ENCODE measurements at places on chromosomes 6 and 20.

DNA sequence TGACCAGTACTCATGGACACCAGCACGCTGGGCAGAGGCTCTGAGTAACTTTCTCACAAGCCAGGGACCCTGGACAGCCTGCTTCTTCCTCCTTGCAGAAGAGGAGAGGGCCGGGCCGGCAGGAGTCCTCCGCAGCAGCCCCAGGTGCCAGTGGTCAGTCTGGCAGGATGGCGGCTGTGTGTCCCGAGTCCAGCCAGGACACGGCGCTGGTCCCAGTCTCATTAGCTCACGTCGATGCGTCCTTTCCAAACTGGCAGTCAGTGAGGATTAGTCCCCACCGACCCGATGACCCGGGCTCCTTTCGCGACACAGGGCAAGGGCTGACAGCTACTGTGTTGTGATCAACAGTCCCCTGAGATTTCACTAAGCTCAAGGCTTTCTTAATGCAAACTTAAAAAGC lies 267.0 kb downstream of the TAF4 start:
- DNase-seq, result no peak

- peak; percentile 73 for DNase-seq
These were observed 55.9 kb downstream of the ANKEF1 start for GRCh38 chr20:10090588-10091166.

- DNase-seq, result peak; percentile 60
These were observed 231.9 kb downstream of the PKHD1 start for GRCh38 chr6:51855310-51856082.

GRCh38 chr6:101118136-101118396 lies 236.9 kb upstream of the ASCC3 start:
- DNase-seq, result no peak

GRCh38 chr6:2020909-2021308 lies 224.5 kb downstream of the GMDS start:
- peak; percentile 17 for DNase-seq

- no peak for DNase-seq
These were observed 29.4 kb downstream of the TRPC4AP start for GRCh38 chr20:35063168-35063567.

GRCh38 chr6:85360794-85361642 lies 88.9 kb upstream of the NT5E start:
- DNase-seq, result peak; percentile 86

- no peak for DNase-seq
These were observed 454.6 kb upstream of the MARCKS start for GRCh38 chr6:113402544-113402943.

DNA sequence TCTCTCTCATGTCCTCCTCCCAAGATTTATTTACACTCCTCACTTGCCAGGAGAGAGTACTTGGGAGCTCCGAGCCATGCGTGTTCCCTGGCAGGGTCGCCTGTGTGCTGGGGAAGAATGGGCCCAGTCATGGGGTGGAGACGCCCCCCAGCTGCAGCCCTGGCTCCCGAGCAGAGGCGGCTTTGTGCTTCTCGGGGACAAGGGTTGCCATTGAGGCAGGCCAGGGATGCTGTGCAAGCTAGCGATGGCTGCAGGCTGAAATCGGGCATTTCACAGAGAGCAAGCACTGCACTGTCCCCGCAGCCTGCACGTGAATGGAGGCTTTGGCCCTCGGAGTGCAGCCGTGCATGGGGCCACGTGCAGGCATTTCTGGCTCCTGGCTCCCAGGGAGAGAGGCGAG lies 23.8 kb downstream of the PHACTR3 start:
- DNase-seq, result no peak

DNA sequence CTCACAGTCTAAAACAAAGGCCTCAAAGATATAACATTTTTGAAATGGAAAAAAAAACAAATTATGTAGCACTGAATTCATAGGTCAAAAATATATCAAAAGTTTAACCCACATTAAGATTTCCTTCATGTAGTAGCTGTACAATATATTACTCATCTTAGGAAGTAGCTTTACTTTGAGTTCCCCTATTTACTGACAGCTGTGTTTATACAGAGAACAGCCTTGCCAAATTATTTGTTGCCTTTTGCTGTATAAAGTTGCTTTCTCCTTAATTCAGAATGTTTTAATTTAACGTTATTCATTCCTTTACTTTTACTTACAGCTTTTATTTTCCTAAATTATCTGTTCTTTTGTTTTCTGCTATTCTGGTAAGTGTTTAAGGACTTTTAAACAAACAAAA lies 181.0 kb downstream of the COL12A1 start:
- DNase-seq, result peak; percentile 47
